ENCODE measurements at places on chromosomes 1 and 21.

GRCh38 chr1:109823543-109824348 is 60.0 kb upstream of the EPS8L3 start:
- DNase-seq: no peak

GRCh38 chr1:203450001-203450400 is 25.6 kb upstream of the PRELP start:
- DNase-seq: no peak

DNA sequence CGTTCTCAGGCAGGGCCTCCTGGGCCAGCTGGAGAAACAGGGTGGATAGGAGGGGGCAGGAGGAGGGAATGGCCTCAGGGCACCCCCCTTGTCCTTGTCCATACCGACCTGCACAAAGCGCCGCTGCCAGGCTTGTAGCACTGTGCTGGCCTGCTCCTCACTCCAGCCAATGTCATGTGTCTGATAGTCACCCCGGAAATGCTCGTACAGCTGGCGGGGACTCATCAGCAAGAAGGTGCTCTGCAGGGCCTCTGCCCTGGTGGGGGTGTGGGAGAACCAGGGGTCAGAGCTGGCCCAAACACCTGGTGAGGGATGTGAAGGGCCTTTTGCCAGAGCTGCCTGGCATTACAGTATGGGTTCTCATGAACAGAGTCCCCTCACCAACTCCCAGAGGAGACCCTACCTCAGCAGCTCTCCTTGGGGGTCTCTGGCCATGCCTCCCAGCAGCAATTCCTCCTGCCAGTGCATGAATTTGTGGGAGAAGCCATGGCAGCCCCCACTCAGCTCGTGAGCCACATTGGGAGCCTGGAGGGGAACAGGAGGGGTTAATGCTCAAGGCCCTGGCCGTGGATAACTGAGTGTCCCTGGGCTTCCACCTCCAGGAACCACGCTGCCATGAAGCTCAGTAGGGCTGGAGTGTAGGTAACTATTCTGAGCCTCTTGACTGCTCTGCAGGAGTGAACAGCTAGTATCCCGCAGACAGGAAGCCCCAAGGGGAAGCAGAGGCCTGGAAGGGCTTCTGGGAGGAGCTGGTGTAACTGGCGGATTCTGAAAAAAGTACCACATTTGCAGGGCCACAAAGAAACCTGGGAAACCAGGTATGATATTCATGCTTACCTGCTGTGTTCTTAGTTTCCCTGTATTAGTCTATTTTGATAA is 13.3 kb downstream of the PTCH2 start:
- no peak for DNase-seq

- DNase-seq: peak; percentile 30
These were observed 25.3 kb downstream of the FMO2 start for GRCh38 chr1:171210355-171210754.

DNA sequence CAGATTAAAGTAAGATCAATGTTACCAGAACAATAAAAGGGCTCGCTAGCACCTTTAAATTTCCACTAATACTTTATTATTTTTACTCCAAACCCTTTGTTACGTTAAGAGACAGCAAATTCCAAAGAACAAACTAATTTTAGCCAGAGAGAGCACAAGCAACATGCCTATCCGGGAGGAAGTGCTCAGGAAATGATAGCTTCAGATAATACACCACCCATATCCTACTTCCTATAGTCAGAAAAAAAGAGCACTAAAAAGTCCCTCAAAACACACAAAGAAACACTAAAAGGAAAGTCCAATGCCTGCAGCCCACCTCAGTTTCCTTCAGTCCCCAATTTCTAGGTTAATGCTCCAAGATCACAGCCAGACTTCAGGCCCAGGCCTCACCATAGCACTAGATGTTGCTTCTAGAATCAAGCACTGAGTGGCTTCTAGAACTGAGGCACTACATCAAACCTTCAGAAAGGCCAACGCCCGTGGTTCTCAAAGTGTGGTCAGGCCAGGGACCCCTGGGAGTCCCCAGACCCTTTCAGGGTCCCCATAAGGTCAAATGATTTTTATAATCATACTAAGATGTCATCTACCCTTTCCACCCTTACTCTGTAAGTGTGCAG is 142.6 kb downstream of the PSMG1 start:
- no peak for DNase-seq

- DNase-seq: peak; percentile 76
These were observed 22.8 kb downstream of the RNU5D-1 start for GRCh38 chr1:44707959-44708831.

DNA sequence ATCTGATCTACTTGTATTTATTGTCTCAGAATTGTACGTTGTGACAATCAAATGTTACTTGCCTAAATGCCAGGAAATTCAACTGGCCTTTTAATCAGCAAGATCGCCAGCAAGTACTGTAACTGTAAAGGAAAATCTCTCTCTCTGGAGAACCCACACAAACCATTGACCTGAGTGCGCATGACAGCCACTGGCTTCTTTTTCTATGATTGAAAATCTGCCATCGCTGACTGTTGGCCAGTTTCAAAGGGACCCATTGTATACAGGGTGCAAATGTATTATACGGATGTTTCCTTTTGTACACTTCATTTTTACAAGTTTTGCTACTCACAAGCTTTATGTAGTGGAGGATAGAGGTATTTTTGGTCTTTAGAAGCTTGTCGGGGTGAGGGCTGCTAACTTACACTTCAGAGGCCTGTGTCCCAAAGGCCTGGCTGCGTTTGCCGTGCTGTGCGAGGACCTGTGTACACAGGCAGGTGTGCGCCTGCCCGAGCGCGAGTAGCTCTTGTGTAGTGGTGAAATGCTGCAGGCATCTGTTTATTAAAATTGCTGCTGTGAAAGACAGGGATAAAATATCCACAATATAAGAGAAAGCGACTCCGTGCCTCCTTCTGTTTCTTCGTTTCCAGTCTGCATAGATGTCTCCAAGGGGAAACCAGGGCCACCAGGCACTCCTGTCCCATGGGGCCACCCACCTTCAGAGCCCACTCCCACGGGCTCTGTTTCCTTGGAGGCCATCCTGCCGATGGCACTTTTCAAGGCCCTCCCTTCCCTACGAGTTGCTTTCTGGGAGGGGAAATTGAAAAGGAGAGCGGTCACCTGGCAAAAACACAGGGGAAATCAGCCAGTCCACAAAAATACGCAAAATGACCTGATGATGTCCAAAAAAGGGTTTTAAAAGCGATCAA is 25.3 kb upstream of the TRAPPC10 start:
- DNase-seq: no peak

DNA sequence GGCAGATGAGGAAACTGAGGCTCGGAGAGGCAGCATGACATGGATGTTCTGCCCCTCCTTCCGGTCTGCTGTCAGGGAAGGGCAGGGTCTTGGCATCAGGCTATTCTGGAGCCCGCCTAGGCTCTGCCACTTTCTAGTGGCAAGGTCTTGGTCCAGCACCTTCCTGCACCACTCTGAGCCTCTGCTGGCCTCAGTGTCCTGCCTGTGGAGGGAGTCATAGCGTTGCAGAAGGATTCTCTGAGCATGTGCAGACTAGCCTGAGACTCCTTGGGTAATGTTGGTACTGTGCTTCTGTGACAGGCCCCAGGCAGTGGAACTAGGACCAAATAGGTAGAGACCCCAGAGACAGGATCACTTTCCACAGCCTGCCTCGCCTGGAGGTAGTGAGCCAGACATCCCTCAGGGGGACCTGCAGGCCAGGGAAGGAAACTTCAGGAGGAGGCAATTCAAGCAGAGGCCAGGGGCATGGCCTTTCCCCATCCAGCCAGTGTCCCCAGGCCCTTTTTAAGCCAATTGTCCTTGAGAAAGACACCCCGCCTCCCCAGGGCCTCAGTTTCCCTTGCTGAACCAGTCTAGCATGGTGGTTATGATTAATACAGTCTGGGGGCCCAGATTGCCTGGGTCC is 10.6 kb downstream of the EDN2 start:
- no peak for DNase-seq

DNA sequence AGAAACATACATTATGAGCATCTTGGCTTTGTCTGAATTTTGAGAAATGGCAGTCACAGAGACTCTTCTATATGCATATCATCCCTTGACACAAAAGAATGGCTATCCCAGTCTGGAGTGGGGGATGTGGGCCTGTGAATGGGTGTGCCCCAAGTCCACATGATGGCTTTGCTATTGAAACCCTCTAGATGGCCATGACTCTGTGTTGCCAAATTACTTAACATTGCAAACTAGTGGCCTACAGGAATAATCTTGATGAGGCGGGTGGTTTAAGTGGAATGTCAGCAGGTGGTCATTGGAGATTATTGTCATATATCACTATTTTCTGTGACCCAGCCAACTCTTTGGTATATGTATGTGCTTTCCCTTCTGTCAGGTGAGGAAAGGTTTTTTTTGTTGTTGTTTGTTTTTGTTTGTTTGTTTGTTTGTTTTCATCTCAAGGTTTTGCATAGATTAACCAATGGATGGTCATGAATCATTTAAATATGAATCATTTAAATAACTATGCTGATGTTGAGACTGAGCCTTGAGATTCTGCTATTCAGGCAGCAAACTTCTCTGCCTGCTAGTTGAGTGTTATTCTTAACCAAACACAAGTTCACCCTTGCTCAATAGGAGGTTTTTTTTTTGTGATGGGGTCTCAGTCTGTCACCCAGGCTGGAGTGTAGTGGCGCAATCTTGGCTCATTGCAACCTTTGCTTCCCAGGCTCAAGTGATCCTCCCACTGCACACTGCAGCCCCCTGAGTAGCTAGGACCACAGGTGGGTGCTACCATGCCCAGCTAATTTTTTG is 103.0 kb downstream of the NOS1AP start:
- DNase-seq: peak; percentile 59

DNA sequence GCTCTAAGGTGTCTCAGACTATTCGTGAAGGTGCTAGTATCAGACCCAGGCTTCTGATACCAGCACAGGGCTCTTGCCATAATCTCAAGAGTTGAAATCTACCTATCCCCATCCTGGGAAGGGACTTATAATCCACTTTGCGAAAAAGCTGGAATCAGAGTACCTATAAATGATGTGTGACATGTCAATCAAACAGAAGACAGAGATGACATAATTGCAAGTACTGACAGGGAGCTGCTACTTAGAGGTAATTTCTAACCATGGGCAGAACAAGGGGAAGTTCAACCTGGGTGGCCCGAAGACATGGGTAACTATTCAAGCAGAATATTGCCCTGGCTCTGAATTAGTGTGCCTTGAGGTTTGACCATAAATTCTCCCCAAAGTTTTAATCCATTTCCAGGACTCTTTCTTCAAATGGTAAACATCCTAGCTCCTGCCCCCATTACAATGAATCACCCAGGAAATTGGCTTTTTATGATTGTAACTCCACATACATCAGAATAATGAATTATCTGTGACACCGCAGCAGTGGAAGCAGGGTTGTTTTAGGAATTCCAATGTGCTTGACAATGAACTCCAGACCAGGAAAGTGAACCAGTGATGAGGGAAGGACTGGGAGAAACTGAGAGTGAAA is 37.2 kb downstream of the KANK4 start:
- no peak for DNase-seq

DNA sequence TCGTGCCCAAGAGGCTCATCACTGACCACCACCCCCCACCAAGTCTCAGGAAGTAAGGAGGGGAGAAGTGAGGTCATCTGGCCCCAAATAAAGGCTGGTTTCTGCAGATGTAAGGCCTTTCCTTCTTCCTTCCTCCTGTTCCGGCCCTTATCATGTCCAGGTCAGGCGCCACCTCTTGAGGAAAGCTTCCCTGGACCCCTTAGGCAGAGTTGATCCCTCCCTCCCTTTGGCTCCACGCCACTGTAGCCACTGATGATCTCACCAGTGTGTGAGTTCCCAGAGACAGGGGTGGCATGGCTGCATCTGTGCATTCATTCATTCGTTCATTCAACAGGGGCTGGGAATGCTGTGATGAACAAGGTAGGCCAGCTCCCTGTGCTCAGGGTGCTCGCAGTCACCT is 59.2 kb downstream of the TAS1R2 start:
- no peak for DNase-seq

Measured in choroid plexus epithelial cell (primary cell).